ENCODE measurements at places on chromosomes 16 and 17.

- no peak for DNase-seq
Measured at GRCh38 chr17:35147375-35147905, at the start of gene UNC45B. Gene UNC45B, plus strand, starts transcription at chr17:35147817. Its CDS starts 447 bp downstream, at chr17:35148264.

DNA sequence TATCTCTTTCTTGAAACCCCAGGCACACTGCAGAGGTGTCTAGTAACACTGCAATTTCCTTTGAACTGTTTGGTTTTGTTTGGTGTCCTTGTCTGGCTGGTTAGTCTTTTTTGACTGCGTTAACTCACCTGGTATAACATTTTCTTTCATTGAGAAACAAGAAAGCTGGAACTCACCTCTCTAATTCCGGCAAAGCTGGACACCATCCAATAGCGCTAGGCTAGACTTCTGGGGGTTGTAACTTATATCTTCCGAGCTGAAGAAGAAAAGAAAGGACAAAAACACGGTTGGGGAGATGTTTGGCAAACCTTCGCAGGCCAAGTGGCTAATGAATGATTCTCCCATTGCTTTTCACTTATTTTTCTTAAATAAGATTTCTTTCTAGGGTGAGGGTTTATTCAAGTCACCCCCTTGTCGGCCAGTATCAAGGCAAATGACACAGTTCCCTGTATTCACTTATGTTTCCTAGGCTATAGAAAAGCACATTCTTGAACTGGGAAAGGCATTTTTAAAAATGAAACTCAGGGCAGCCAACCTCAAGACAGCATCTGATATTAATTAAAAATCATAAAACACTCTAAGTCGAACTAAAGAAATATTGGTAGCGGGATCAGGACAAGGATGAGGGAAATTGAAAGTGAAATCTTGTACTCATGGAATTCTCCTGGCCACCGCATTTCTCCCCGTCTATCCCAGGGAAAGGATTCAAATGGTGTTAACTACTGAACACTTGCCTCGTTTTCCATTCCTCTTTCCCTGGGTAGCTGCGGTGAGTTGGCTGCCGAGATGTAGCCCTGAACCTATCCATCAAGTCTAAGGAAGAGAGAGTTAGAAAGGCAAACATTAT lies 95.9 kb upstream of the ZFHX3 start:
- DNase-seq, result no peak

GRCh38 chr16:89080196-89080853 lies 13.3 kb upstream of the ACSF3 start:
- DNase-seq, result no peak

- no peak for DNase-seq
Measured at GRCh38 chr16:11759997-11760396, 17.3 kb upstream of the TXNDC11 start.

GRCh38 chr17:15654886-15655561 lies 29.1 kb downstream of the TRIM16 start:
- no peak for DNase-seq

DNA sequence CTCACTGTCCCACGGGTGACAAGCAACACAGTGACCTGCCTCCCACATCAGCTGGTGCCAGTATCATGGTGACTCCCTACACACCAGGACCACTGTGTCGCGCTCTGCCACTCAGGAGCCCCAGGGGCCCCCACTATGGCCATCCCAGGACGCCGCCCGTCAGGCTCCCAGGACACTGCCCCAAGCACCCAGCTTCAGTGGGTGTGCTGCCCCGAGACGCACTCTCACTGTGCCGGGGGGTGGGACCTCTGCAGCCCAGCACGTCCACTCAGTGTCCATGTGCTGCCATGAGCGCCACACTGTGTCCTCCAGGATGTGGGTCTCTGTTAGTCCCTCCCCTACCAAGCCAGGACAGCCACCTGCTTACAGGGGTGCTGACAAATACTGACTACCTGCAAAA lies 120.5 kb downstream of the ZNF778 start:
- no peak for DNase-seq

DNA sequence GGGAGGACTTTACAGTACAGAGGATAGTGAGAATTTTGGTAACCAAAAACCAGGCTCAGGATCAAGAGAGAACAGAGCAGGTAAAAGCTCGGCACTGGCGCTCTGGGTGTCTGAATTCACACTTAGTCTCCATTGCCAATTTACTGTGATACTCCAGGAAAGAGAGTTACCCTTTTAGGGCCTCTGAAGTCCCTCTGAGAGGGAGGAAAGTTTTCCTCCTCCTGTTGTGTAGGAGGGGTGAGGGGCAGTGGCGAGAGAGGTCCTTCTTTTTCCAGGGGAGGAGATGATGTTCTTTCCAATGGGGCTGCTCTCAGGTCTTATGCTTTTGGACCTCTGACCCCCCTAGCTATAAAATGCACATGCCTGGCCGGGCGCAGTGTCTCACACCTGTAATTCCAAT lies 5.4 kb upstream of the TNS4 start:
- DNase-seq, result no peak

- no peak for DNase-seq
Measured at GRCh38 chr16:88458039-88458772, 5.1 kb downstream of the ZFPM1 start.

DNA sequence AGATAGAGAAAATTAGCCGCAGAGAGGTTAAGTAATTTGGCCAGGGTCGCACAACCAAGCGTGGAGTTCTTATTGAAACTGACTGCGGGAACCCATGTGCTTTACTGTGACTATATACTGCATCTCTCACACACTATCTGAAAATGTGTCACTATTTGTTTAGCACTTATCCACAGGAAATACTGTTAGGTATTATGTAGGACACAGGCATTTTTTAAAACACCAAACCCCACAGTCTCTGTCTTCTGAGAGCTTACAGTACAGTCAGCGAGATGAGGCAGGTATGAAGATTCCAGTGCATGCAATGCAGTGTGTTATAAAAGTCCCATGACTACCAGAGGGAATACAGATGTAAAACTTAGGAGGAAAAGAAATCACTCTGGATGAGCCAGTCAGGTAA lies 11.3 kb downstream of the RBL2 start:
- DNase-seq, result no peak

- no peak for DNase-seq
Measured at GRCh38 chr17:28182559-28182958, 136.4 kb upstream of the TMEM97 start.

- no peak for DNase-seq
Measured at GRCh38 chr17:60107526-60108257, 29.0 kb upstream of the HEATR6 start.

- no peak for DNase-seq
Measured at GRCh38 chr17:80195141-80195540, 25.0 kb downstream of the SGSH start.

GRCh38 chr17:42513686-42514085 lies 22.4 kb upstream of the NAGLU start:
- no peak for DNase-seq

DNA sequence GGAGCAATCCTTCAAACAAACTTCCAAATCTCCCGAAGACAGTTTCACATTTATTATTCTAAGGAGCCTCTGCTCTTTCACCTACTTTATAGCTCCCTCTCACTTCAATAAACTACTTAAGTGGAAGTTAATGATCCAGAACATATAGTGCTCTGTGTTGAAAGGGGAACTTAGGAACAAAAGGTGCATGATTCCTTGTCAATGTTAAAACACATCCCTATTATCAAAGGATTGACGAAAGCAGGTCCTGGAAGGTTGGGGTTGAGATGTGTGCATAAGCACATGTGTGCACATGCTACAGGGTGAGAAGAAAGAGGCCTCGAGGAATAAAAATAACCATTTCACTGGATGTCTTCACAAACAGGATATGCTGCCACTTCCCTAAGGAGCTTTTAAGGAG lies 170.3 kb downstream of the SLC39A11 start:
- DNase-seq, result no peak

Measured in WERI-Rb-1 (cell line).